ENCODE measurements at places on chromosomes 1 and 21. TPM values are rescaled to one million over a fixed set of nuclear protein-coding genes. Genes with fewer than 3 reads are reported as not detected.
A peak's percentile ranks its signal among the peaks of the same experiment; 100 is the strongest.

Gene UBIAD1
- total RNA-seq, result 20.6 TPM

Gene ADAM30
- total RNA-seq, result not detected

GRCh38 chr1:155094622-155094948 is 15.9 kb downstream of the EFNA3 start:
- no peak overlapping the region for H3K4me3 ChIP-seq
- H3K27me3 ChIP-seq, result no peaks in the 10 kb centered on the region
- no peaks in the 10 kb centered on the region for H3K36me3 ChIP-seq
- peaks cover 10% of the 10 kb centered on the region for H3K4me1 ChIP-seq
- peak overlapping the region; percentile 79 for H3K27ac ChIP-seq

Gene CD48
- 12.3 TPM for total RNA-seq

Gene ADAMTS1
- total RNA-seq, result 198 TPM

GRCh38 chr1:183228347-183229220 is 42.5 kb downstream of the LAMC2 start:
- no peaks in the 10 kb centered on the region for H3K4me1 ChIP-seq
- H3K4me3 ChIP-seq, result no peak overlapping the region
- H3K27ac ChIP-seq, result no peak overlapping the region
- no peaks in the 10 kb centered on the region for H3K27me3 ChIP-seq

DNA sequence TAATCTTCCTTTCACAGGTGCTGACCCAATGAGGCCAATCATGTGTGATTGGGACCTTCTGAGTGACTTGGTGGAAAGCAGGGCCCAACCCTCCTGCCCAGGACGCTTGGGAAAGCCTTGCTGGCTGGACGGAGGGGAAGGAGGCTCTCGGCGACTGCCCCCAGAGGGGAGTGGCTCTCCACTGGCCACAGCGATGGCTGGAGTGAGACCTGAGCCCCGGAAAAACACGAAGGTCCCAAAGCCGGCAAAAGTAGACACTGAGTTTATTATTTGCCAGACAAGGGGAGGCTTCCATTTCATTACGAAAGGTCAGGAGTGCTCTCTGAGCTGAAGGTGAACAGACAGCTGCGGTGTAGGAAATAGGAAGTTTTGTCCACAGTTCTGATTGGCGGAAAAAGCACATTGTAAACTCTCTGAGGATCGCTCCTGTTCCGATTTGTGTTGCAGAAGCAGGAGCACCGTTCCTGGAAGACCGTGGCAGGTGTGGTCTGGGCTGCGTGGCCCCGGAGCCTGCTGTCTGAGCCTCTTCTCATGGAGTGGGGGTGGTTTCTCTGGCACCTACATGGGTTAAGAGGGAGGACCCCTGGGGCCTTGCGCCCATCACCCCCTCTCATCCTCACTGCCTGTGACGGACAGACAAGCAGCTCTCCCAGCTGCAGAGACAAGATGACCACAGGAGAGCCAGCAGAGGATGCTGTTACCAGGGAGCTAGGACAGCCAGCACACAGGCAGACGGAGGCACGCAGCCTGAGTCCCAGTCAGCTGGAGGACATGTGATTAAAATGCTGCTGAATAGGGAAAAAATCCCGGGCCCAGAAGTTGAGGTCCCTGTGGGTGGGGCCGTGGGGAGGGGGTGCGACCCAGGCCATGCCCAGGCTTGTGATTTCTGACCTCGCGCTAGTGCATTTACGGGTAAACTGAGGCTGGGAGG is 41.5 kb downstream of the KRTAP10-1 start:
- no peaks in the 10 kb centered on the region for H3K36me3 ChIP-seq
- DNase-seq, result no peak
- no peak overlapping the region for H3K4me3 ChIP-seq
- H3K4me1 ChIP-seq, result no peaks in the 10 kb centered on the region
- peak overlapping the region; percentile 57 for H3K27ac ChIP-seq
- H3K27me3 ChIP-seq, result no peaks in the 10 kb centered on the region

GRCh38 chr1:36835696-36836095 is 198.6 kb downstream of the GRIK3 start:
- no peaks in the 10 kb centered on the region for H3K4me1 ChIP-seq
- peaks cover 3% of the 10 kb centered on the region for H3K27me3 ChIP-seq
- no peak overlapping the region for H3K4me3 ChIP-seq
- peak overlapping the region; percentile 38 for H3K27ac ChIP-seq

GRCh38 chr1:209896346-209896745 is 41.7 kb upstream of the SYT14 start:
- H3K4me1 ChIP-seq, result no peaks in the 10 kb centered on the region
- DNase-seq, result no peak
- no peaks in the 10 kb centered on the region for H3K36me3 ChIP-seq

Gene OR6K3
- total RNA-seq, result not detected

Data from breast epithelium (tissue), 4 donors.